ENCODE measurements at places on chromosomes 7 and 10.

DNA sequence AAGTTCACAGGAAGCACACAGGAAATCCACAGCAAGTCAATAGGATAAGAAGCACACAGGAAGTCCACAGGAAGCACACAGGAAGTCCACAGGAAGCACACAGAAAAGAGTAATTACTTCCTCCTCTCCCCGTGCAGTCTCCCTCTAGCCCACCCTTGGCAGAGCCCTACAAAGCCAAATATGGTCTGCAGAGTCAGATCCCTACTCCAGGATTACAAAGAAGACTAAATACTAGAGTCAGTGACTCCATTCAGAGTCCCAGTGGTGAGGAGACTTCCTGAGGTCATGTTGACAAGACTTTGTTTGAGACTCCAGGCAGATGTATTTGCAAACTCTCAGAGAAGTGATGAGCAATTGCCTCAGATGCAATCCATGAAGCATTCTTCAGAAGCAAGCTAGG lies 398.6 kb upstream of the AUTS2 start:
- no peak for DNase-seq

- DNase-seq, result no peak
Measured at GRCh38 chr10:93755443-93756116, 2.2 kb upstream of the LGI1 start.

DNA sequence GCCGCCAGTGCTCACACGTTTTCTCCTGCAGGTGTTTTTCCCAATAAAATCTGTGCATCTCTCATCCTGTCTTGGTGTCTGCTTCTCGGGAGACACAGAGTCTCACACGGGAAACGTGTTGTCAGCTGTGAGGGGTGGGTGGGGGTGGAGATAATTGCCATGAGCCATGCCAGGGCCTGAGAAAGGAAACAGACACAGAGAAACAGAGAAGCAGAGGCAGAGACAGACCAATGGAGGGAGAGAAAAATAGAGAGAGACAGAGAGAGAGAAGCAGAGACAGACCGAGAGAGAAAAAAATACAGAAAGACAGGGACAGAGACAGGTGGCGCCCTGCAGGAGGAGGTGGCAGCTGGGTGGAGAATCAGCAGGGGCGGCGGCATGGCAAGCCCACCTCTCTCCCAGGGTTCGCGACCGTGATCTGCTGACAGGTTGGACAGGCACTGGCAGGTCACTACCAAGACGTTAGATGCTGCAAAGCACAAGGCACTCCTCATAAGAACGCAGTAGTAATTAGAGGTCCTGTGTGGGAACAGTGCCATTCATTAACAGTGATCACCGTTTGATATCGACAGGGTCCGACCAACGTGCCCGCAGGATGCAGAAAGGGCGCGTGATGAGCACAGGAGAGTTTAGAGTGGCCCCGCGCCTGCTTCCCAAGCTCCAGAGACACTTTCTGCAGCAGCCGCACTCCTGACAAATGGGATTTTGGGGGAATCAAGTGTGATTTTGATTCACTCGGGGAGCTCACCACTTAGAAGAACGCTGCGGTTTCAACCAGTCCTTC lies 70.5 kb upstream of the INSIG1 start:
- no peak for DNase-seq

DNA sequence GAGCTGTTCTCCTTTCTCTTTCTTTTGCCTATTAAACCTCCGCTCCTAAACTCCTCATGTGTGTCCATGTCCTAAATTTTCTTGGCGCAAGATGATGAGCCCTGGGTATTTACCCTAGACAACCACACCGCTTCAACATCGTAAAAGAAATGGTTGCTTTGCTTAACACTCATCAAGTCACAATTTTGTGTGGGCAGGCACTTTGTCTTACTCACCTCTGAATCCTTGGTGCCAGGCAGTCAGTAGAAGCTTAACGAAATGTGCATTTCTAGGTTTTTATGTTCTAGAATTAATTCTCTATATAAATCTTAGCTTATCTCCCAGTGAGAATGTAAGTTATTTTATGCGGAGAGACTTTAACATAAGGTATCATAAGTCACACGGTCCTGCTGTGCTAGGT lies 478.7 kb downstream of the CALN1 start:
- DNase-seq, result no peak

GRCh38 chr7:15782656-15783055 lies 96.2 kb upstream of the MEOX2 start:
- no peak for DNase-seq

DNA sequence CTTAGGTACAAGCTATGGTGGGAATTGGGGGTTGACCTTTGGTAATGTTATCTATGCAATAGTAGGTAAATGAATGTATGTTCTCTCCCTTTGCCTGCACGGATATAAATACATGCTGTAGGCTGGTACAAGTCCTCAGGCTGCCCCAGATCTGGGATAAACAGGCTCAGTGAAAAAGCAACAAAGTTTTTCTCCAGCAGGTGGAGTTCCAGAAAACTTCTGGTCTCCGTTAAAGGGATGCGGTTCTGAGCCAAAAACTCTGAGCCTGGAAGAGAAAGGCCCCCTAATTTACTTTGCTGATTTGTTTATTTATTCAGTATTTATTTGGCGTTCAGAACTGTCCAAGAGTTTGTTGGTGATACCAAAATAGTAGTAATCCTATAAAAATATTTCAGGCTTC lies 204.7 kb downstream of the ADRA2A start:
- no peak for DNase-seq

DNA sequence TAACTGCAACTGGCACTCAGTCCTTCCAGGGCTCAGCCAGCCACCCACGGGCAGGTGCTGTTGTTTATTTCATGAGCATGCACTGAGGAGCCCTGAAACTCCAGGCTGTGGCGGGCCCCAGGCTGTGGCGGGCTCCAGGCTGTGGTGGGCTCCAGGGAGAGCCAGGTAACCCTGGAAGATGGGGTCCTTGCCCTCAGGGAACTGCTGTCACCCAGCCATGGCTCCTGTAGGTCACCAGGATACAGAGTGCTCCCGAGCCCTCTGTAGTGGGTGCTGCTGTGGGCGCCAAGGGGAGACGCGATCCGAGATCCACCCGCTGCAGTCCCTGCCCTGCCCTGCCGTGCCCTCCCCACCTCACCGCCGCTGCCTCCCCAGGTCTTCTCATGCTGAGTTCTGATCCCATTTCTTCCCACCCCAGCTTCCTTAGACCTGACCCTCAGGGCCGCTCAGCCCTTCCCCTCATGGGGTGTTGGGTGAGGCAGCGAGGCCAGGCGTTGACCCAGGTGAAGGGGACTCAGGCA lies 29.6 kb downstream of the LRRC27 start:
- no peak for DNase-seq

DNA sequence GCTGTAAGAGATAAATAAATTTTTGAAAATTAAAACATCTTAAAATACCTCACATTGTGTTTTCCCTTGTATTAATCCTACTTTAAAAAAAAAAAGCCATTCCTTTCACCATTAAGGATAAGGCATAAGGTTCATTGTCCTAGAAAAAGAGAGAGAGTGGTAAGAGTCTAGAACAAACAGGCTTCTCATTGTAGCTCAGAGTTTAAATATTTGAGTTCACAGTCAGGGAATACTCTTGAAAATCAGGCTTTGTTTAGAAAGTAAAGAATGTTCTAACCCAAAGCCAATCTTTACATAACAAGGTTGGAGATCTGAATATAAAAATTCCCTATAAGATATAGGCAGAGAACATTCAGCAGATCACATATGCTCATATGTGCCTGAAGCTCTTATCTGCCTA lies 40.2 kb upstream of the TES start:
- DNase-seq, result no peak

- DNase-seq, result no peak
Measured at GRCh38 chr10:30836406-30836805, 195.3 kb downstream of the ZNF438 start.

DNA sequence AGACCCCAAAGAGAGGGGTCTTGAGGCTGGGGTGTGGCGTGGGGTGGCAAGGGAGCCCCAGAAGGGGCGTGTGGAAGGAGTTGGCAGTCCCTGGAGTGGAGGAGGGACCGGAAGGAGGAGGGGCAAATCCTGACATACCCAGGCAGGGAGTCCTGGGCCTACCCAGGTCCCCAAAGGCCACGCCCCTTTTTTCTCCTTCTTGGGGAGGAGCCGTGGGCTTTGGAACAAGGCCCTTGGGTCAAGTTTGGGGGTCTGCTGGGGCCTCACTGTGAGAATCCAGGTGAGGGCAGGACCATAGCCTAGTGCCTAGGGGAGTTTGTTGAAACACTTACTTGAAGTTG lies 1.2 kb upstream of the SMARCD3 start:
- DNase-seq, result no peak

DNA sequence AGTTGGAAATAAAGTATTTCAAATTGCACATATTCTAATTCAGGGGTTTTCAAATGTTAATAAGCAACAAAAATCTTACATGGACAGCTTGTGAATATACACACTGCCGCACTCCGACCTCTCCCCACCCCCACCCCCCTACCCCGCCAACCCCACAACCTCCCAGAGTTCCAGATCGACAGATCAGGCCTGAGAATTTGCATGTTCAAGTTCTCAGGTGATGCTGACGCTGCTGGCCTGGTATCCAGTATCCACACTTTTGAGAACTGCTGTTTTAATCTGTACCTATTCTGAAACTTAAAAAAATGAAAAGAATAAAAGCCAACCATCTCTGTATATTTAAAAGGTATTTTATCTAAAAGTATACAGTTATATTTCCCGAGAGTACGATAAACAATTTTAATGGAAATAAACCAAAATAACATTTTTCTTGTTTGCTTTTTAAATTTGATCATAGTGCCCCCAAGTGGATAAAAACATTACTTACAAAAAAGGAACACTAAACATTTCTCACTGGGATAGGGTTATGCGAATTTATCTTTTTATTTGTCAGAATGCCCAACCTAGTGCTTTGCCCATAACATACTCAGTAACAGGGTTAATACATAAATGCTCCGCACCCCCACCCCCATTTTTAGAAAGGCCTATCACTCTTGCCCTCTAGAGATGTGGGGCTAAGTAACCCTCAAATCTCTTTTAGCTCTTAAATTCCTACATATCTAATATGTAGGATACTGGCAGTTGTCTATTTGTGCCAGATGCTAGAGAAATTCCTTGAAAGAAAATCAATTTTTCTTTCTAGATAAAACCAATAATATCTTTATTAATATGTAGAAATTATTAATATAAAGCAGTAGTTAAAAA lies 166.3 kb downstream of the RNF133 start:
- no peak for DNase-seq

DNA sequence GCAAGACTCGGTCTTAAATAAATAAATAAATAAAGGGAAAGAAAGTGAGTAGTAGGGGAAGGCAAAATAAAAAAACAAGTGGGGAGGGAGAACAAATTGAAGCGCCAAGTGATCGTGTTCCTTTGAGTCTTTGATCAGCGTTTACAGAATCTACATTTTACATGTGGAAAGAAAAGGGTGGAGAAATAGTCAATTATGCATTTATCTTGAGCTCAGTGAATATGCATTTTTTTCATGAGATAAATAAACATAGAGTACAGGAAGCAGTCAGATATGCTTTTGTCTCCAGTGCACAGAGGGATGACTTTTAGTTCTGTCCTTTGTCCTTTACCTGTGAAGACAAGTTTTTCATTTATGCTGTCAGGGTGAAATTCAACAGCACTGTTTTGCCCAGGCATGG lies 6.1 kb upstream of the GUSB start:
- no peak for DNase-seq

- DNase-seq, result no peak
Measured at GRCh38 chr10:77228559-77228958, 409.0 kb downstream of the KCNMA1 start.

DNA sequence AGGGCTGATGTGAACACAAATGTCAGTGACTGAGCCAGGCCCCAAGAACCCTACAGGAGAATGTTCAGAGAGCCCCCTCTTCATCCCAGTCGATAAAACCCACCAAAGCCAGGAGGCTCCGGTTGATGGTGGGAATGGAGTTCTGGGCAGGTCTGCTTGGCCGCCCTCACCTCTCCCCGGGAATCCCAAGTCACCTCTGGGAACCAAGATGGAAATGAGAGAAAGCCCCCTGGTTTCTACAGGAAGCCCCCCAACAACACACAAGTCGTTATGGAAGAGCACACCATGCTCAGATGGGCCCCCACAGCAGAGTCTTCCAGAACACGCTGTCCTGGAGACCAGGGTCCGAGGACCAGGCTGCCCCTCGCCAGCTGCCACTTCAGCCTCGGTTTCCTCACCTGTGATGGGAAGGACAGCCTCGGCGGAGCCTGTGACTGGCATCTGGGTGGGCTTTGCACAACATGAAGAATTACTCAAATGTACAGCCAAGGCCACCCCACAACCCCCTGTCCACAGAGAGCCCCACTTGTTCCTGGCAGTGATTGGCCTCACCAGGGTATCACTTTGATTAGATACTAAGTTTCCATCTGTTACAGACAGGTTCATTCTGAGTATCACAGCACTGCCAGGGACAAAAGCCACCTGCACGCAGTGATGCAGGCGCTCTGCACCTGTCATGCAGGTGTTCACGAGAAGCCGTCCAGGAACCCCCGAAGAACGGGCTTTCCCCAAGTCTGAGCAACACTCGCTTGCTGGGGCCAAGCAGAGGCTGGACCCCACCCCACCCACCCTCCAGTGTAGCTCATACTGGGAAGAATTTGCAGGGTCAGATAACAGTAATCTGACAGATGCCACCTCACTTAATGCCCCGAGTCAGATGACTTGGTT lies 57.6 kb downstream of the MKI67 start:
- no peak for DNase-seq

GRCh38 chr10:122461367-122461728 lies at the start of gene HTRA1:
HTRA1 (plus strand) TSS chr10:122461553; CDS start chr10:122461653, 100 bp downstream.
- DNase-seq, result no peak

DNA sequence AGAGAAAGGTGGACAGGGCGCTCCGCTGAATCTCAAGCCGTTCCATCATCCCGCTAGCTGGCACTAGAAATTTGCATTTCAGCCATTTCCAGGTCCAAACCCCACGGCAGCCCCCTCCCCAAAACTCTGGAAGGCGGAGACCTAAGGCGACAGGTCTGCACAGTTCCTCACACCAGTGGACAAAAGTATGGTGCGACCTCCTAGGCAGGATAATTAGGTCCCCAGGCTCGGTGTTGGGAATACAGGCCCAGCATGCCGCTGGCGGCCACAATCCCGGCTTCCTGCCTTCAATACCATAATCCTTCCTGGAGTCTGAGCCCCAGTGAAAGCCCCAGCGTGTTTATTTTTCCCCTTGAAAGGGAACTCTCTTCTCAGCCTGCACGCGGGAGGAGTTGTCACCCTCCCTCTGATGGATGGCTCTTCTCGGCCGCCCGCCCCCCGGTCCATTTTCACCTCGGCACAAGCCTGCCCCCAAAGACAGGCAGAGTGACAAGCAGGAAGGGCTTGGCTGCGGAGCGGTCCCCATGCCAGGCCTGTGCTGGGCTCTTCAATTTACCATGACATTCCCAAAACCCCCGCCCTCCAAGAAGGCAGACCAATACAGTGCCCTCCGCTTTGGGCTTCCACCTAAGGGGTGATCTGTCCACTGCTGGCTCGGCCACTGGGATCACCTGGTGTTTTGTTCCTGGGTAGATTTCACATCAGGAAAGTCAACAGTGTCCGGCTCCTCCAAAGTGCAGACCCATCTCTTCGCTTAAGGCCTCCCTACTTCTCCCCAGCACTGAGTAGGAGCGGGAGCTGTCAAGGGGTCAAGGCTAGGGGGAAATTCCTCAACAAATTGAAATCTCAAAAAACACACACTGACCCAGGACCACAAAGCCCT lies 2.2 kb downstream of the FGFR2 start:
- DNase-seq, result no peak

Measured in stimulated activated CD8-positive, alpha-beta memory T cell treated with anti-CD3 and anti-CD28 coated beads, Interleukin-4, amount 100 ng/mL, for 1 hour (primary cell).